ENCODE measurements at places on chromosomes 3 and 15.

DNA sequence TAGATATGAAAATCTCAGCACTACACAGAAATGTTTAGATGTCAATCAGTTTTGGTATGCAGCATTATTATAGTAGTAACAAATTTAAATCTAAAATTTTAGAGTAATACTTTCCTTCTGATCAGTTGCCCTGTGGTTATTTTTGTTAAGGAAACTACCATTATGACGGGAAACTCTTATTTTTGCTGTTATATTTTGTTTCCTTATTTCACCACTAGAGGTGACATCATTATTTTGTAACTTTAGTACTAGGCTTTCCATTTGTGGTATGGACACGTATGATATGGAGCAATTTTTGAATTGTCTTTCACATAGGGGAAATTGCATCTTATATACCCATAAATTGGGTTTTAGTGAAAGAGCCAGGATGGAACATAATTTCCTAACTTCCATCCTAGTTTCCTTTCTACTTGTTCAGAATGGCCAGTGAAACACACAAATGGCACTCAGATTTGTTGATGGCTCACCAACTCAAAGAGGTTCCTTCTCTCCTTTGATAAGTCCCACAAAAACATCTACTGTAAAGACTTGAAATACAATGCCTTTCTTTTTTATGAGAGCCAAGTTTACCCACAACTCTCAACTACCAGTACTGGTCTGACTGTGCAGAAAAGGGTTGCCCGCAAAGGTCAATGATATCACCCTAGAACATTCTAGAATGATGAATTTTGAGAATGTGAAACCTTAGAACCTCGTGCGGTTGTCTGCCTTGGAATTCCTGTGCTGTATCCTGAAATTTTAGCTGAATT lies 19.4 kb upstream of the PPP4R2 start:
- peak; percentile 18 for DNase-seq

DNA sequence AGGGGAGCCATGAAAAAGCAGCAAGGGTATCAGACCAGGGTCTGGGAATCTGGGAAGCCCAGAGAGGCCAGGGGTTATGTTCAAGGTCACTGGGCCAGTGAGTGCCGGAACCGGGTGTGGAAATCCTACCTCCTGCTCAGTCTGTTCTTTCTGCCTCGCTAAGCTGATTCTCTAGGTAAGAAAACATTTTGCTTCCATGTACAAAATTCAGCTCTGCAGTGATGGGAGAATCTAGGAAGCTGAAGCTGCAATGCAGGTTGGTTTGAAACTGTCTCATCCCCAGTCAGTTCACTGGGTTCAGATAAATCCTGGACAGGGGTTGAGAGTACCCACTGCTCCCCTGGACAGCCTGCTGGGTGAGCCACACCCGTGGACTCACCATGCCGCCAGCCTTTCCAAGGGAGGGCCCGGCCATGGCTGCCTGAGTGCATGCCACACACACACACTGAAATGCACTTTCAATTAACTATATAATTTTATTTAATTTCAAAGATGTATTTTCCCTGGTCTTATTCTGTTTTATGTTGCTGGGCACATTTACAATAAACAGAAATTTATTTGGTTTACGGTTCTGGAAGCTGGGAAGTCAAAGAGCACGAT lies 108.4 kb downstream of the CORO2B start:
- DNase-seq = no peak

GRCh38 chr3:155737844-155738460 lies 6.9 kb downstream of the PLCH1 start:
- no peak for DNase-seq

DNA sequence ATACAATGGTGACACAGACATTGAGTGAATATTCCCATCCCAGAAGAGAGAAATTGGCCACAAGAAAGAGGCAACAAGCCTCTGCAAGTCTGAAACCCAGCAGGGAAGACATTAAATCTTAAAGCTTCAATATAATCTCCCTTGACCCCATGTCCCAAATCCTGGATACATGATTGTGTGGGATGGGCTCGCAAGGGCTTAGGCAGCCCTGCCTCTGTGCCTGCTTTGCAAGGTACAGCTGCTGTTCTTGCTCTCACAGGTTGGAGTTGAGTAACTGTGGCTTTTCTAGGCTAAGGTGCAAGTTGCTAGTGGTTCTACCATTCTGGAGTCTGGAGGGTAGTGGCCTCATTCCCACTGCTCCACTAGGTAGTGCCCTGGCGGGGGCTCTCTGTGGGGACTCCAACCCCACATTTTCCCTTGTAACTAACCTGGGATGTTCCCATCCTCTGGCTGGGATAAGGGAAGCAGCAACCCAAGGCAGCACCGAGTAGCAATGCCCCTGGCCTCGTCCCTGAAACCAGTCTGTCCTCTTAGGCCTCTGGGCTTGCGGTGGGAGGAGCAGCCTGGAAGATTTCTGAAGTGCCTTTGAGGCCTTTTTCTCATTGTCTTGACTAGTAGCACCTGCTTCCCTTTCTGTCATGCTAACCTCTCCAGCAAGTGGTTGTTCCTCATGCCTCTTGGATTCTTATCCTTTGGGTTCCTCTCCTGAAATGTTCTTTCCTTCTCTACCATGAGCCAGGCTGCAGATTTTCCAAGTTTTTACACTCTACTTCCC lies 90.0 kb downstream of the FAM174B start:
- DNase-seq = no peak

DNA sequence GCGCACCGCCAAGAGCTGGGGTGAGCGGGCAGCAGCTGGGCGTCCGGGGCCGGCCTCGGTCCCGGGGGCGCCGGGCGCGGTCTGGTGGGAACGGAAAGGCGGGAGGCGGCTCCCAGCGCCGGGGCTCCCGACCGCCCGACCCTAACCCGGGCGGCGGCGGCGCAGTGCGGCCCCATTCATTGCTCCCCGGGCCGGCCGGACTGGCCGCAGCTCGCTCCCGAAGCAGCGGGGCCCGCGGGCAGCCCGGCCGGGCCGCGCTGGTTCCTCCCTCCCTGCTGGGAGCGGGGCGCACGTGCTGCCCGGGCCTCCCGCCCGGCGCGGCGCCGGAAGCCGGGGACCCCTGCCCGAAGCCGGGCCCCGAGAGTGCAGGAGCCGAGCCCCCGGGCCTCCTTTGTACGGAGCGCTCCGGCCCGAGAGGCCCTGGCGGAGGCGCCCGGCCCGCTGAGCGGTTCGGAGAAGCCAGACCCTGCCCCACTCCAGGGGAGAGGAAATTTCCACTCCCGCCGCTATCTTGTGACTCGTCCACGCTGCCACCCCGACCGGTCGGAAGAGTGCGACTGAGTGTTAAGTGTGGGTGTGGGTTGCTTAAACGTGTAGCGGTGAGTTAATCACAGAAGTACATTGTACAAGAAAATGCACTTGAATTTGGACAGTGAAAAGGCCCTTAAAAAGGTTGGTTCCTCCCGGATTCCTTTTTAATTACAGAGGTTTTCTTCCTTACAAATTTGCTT lies 613 bp downstream of the ATP1B3 start:
- peak; percentile 64 for DNase-seq

GRCh38 chr15:67945951-67946700 lies 106.3 kb upstream of the RNU6-1 start:
- no peak for DNase-seq

DNA sequence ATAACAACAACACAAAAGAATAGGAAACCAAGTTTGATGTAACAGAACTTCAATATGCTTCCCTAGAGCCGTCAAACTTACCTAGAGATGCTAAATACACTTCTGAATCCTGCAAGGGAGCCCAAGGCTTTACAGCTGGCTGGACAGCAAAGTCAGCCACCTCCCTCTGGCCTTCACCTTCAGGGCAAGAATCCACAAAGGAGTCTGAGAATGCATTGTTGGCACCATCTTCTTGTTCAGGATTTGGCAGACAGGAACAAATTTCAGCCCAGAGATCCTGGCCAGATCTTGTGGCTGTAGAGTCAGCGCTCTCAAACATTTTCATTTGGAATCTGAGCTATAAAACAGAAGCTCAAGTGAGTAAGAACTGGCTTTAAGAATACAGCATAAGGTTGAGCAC lies 2.2 kb downstream of the CCDC32 start:
- no peak for DNase-seq

- no peak for DNase-seq
Measured at GRCh38 chr3:123419181-123419849, 29.6 kb downstream of the ADCY5 start.

GRCh38 chr15:62486041-62486440 lies 321.0 kb upstream of the C2CD4B start:
- no peak for DNase-seq

DNA sequence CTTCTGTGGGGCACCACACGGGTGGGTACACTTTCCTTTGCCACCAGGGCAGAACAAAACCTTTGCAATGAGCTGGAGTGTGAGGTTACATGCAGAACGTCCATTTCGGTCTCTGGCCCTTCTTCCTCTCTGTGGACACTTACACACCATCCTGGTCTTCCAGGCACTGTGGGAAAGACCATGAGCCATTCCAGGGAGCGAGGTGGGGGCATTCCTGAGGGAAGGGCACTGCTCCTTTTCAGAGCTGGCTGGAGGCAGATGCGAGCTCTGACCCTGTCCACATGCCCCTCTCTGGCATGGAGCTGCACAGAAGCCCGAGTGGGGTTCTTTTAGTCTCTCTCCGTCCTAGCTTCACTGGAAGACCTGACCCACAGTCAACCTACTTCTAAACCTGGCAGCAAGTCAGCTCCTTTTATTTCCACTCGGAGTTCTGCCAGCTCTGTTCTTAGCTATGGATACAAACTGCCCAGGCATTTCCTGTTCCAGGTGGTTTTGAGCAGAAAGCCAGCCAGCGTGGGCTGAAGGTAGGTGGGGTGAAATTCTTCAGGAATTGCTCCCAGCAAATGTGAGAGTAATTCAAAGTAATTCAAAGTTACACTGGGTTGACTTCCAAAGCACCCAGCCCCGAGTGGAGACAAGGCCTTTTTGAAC lies 281.4 kb downstream of the ADAMTS17 start:
- no peak for DNase-seq

DNA sequence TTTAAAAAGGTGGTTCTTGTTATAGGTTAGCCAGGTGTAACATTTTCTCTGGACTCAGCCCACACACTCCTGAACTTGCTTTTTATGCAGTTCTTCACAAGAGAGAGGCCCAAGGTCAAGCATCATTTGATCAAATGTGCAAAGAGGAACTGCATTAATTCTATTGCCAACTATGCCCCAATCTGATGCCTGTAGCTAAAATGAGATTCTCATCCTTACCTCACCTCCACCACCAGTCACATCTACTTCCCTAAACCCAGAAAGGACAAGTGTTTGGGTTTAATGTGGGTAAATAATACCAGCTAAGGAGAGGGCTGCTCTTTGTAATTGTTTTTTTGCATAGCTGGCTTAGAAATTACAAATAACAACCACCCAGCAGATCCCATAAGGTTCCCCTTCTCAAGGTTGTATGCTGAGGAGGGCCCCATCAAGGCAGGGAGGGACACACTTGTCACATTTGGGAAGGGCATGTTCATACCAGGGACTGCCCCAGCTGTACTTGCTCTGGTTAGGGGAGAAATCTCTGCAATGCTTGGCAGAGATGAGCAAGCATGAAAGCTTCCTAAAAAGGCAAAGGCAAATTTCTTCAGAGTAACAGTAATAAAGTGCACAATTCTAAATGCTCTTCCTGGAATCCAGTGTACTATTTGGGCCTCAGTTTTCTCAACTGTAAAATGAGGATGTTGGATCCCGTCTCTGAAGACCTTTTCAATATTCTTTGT lies 76.2 kb downstream of the TGFBR2 start:
- DNase-seq = no peak

DNA sequence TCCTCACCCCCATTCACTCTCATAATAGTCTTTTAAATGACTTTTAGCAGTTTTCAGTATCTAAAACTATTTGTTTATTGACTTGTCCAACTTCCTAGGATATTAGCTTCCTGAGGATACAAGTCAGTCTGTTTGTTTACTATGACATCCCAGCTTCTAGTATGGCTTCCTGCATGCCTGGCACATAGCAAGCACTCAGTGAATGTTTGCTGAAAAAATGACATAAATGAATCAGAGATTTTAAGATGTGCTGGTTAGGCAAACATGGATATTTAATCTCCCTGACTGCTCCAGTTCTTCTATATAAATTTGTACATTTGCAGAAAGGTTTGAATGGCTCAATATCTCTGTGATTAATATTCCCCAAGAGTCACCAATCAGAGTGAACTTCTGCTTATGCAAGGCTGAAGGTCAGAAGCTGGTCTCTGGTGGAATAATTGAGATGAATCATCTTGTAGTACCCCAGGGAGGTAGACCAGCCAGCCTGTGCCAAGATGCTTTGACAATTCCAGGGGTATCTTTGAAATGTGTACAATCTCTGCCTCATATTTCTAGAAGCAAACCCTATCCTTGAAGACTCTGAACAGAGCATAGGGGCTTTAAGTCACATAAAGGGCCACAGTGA lies 219.0 kb upstream of the LMCD1 start:
- no peak for DNase-seq

GRCh38 chr15:59186501-59186900 lies 20.1 kb upstream of the LDHAL6B start:
- no peak for DNase-seq

DNA sequence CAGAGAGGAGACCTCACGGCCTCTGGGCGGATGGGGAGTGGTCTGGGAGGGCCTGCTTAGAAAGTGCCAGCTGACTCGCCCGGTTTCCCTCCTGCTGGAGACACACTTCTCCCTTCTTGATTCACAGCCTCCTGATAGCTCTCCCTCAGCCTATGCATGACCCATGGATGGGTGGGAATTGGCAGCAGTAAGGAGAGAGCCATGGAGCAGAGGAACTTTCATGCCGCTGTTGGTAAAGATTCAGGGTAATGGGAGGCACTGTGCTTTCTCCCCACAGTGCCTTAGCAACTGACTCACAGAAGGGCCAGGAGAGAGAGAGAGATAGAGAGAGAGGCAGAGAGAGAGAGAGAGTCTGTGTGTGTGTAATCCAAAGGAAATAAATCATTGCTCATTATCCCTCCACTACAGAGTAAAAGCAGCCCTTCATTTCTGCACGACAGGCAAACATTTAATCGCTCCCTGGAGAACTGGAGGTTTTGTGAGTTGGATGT lies 82.8 kb downstream of the SEMA5B start:
- no peak for DNase-seq

DNA sequence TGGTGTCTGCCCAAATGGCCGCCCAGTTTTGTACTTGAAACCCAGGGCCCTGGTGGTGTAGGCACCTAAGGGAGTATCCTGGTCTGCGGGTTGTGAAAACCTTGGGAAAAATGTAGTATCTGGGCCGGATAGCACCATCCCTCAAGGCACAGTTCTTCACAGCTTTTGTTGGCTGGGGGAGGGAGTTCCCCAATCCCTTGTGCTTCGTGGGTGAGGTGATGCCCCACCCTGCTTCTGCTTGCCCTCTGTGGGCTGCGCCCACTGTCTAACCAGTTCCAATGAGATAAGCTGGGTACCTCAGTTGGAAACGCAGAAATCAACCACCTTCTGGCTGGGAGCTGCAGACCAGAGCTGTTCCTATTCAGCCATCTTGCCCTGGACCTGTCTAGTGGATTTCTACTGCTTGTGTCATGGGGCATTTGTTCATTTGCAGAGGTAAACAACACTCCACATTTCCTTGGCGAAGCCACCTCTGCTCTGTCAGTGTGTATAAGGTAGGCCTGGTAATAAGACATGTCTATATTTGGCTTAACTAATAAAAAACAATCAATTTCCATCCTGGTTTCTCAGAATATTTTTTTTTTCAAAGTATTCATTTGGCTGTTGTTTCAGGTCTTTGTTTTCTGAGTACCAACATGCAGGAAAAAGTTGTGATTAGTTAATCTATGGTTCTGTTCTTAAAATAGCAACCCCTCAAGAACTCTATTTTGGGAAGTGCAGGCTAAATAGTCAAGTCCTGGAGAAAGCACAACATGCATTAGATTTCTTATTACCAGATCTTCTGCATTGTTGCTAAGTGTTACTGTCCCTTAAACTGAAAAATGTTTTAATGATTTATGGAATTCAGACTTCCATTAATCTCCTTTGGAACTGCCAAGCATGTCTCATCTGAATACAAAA lies 304.3 kb downstream of the ZIC1 start:
- DNase-seq = no peak

- no peak for DNase-seq
Measured at GRCh38 chr3:194257916-194258668, 93.0 kb downstream of the CPN2 start.
